ENCODE measurements at places on chromosomes 7 and 10. TPM values are rescaled to one million over a fixed set of nuclear protein-coding genes. Genes with fewer than 3 reads are reported as not detected.

The TMEM139 gene
- not detected for polyA plus RNA-seq

DNA sequence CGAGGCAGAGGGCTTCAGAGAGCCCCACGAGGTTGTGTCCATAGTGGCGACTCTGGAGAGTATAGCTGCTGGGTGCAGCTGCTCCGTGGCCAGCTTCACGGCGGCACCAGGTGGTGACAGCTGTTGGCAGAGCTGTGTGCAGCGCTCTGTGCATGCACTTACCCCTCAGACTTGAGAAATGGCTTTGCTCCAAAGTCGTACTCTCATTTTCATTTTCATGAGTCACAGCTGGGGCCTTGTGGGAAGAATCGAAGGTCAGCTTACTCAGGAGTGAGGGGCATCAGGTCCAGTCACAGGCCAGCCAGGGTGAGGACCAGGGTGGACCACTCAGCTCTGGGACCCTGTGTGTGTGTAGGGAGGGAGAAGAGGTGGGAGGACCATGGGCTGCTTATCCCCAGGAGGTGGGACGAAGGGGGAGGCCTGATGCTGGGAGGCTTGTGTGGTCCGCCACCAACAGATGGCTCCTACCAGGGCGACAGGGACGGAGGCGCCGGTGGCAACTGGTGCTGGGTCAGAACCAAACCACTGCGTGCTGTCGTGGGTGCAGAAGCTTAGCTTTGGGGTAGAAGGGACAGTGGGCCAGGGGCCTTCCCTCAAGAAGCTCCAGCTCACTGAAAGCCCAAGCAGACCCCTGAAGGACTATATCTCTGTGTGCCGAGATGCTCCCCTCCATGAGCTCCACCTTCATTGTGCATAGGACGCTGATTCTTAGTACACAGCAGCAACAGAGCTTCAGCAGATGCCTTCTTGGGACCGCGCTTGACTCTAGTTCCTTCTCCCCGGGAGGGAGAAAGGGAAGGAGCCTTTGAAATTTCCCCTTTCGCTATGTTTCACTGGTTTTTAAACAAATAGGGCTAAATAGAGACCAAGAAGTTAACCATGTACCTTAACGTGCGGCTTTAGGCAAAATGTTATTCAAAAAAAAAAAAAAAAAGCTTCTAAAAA is 225.0 kb downstream of the CELF2 start:
- DNase-seq, result peak; percentile 86

DNA sequence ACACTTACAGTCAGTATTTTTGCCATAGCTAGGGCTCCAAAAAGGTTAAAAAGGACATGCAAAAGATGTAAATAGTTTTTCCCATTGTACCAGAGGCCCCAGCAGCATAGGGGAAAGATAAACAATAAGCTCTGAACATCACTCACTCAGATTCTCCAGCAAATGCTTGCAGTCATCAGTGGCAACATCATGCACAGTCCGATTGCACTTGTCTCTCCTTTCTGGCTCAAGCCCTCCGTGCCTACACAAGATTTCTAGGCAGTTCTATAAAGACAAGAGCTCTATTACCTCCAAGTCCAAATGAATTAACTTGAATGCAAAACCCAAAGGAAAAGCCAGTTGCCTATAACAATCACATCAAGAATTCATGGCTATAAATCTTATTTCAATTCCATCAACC is 106.3 kb downstream of the CTTNBP2 start:
- DNase-seq, result no peak

The FGFR2 gene
- polyA plus RNA-seq, result 0.10 TPM

DNA sequence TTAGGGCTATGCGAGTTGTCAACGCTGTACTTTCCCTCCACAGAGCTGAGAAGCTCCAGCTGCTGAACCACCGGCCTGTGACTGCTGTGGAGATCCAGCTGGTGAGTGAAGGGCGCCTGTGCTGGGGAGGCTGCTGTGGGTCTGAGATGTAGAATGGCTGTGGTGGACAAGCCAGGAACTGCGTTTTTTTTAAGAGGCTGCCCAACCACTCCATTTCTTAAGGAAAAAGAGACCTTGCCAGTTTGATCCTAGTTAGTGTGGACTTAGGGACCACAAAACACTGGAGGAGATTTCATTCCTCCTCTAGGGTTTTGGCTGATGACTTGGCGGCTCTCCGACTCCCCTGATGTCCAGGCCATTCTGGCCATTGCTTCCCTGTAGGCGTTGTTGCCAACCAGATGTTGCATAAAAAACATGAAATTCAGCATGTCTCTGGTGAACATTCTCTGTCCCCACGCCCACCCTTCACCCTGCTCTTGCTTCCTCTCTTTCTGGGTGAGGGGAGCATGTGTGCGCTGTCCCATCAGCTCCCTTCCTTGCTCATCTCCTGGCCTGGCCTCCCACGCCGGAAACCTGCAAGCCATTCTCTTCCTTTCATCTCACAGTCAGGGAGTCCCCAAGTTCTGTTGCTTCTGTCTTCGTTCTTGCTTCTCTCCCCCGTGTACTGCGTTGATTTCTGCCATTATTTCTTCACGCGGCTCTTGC is 30.9 kb downstream of the CRCP start:
- DNase-seq, result no peak

The RADIL gene
- 0.85 TPM for polyA plus RNA-seq

DNA sequence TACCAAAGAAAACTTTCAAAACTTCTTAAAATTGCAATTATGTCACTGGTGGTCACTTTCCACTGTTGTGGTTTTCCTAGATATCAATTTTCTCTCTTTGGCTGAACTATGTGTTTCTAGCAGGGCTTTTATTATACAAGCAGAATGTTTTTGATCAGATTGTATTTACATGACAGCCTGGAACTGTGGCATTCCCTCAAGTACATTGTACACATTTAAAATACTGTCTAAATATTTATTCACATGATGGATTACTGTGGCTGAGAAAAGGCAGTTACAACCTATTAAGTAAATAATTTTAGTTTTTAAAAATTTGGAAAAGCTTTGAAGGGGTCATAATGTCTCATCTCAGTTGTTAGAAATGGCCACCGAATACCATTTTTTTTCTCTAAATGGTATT is 231.9 kb upstream of the PPP1R3A start:
- no peak for DNase-seq

GRCh38 chr7:1844336-1844950 is 174.4 kb downstream of the ELFN1 start:
- no peak for DNase-seq

- DNase-seq, result no peak
Measured at GRCh38 chr7:16531707-16532106, 5.1 kb downstream of the LRRC72 start.
